ENCODE measurements at places on chromosomes 2 and 18. TPM values are rescaled to one million over a fixed set of nuclear protein-coding genes. Genes with fewer than 3 reads are reported as not detected.

DNA sequence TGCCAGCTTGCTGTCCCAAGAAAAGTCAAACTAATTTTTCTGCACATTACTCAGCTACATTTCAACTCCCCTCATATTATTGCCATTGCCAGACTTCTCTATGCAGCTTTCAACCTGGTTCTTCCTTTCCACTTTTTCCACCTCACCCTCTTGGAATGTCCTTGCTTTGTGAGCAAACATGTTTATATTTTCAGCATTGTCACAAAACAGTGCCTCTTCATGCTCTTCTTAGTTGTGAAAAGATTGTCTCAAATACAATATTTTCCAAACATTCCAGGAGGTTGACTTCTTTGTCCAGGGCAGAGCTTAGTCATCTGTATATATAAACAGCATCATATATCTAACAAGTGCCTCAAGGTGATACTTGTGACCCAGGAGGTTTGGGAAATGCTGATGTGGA is 803.3 kb upstream of the CELF4 start:
- no peak for DNase-seq

Gene CAPN14
- total RNA-seq = not detected

Gene LRP2
- total RNA-seq = 12.2 TPM

DNA sequence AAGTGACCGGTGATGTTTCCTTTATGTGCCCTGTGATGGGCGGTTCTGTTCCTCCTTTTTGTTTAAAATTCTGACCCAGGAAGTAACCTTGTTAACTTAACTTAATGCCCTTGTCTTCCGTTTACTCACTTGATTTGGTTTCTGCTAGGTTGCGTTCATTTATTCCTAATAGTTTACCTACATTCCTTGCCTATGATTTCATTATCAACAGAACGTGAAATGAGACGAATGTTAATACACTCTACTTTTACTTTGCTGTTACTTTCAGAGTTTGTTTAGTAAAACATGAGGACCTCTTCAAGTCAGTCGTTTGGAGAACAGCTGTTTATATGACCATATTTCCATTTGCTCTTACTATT is 638 bp downstream of the CEP192 start:
- no peak for DNase-seq

- DNase-seq = no peak
These were observed 99.0 kb upstream of the COPS8 start for GRCh38 chr2:236986524-236987330.

- no peak for DNase-seq
These were observed 69.9 kb upstream of the MCFD2 start for GRCh38 chr2:46985512-46985911.

Gene SERPINB13
- total RNA-seq = not detected

DNA sequence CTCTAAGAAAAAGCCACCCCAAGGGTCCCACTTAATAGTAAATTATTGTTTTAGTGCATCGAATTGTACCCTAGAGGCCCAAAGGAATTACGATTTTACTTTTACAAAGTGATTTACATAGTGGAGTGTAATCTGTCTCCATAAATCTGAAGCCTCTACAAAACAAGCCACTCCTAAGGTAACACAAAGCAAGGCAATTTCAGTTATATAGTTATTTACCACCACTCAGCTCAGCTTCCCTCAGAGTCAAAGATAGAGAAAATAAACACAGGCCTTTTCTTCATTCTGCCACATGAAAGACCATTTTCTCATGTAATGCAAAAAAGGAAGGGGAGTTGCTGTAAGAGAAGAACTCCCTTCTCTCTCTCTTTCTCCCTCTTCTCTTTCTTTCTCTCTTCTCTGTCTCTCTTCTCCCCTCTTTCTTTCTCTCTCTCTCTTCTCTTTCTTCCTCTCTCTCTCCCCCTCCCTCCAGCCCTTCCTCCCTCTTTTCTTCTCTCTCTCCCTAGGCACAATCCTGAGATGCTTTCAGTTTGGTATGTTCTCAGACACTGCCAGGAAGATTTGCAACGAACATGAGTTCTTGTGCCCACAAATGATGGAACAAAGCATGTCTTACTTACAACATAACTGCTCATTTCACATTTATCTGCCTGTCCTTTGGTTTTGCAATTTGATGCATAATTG is 264.5 kb downstream of the BCL2 start:
- no peak for DNase-seq

DNA sequence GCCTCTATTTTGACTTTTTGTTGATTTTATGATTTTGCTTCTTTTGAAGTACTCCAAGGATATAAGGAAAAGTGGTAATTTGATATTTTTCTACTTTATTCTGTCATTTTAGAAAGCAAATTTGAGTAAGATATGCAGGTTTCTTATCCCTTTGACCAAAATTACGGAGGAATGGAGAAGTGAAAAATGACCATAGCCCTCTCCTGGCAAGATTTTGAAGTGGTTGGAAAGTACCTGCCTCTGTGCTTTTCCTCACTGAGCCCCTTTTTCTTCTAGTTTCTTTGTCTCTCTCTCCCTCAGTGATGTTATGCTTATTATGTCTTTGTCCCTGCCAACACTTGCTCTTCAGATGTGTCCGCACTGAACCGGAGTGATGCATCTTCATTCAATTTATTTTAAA is 898.1 kb downstream of the EPHA4 start:
- no peak for DNase-seq

- no peak for DNase-seq
These were observed 292.2 kb upstream of the CCDC68 start for GRCh38 chr18:55251254-55251971.

Gene SGPP2
- 15.3 TPM for total RNA-seq

- no peak for DNase-seq
These were observed 32.6 kb upstream of the SPAG16 start for GRCh38 chr2:213251618-213252017.

Gene ZNF397
- 18.5 TPM for total RNA-seq

GRCh38 chr2:70046534-70046933 is 40.7 kb upstream of the PCBP1 start:
- no peak for DNase-seq

- DNase-seq = no peak
These were observed 63.6 kb upstream of the CPO start for GRCh38 chr2:206875701-206876100.

DNA sequence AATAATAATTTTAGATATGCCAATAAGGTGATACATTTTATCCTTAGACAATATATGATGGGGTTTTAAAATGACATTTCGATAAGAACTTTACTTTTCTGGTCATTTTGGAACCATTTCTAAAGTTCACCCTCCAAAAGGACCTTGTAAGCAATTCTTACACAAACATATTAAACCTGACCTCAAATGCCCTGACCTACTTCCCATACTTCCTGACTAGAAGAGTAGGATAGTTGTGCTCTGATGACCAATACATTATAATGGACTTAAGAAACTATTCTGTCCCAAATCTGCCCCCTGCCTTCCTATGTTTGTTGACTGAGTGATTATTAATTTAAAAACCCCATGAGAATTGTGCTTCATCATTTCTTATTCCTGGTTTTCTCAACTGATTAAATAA is 24.6 kb downstream of the GCA start:
- no peak for DNase-seq

- DNase-seq = no peak
These were observed 27.5 kb downstream of the CDH20 start for GRCh38 chr18:61360404-61361383.

Gene RAD51AP2
- not detected for total RNA-seq

DNA sequence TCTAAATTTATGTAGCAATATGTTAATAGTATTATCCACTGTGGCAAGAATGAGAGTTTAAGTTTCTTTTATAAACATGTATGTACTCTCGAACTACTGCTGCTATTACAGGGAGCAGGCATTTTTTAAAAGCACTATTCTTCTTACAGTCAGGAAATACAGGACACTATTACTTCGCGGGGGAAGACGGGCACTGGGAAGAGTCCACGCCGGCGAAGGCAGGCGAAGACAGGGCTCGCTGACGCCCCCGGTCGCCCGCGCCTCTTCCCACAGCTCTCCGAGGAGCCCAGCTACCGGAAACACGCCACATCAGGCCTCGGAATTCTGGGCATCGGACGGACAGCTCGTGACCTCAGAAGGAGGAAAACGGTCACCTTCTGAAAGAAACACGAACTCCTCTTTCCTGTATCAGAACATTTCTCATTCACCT is 90.2 kb downstream of the FAM161A start:
- peak; percentile 50 for DNase-seq

Gene CROCC2
- not detected for total RNA-seq

DNA sequence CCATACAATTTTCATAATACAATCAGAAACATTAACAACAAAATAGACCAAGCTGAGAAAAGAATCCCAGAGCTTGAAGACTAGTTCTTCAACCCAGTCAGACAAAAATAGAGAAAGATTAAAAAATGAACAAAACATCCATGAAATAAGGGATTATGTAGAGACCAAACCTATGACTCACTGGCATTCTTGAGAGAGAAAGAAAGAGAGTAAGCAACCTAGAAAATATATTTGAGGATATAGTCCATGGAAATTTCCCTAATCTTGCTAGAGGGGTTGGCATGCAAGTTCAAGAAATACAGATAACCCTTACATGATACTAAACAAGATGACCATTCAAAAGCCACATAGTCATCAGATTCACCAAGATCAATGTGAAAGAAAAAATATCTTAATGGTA is 281.7 kb downstream of the CCDC85A start:
- DNase-seq = no peak

DNA sequence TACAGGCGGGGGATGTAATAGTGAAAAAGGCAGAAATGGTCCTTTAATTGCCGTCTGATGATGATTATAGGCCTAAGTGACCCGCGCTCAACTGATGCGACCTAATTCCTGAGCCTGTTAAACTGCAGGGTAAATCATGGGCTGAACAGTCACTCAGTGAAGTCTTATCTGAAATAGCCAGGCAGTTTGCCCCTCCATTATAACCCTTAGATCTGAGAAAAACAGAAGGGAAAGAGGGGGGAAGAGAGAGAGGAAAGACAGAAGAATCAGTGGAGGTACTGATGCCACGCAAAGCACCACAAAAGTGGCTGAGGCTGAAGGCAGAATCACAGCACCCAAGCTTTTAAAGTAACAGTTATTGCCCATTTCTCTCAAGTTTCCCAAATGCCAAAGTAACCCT is 73.1 kb upstream of the DNMT3A start:
- no peak for DNase-seq

DNA sequence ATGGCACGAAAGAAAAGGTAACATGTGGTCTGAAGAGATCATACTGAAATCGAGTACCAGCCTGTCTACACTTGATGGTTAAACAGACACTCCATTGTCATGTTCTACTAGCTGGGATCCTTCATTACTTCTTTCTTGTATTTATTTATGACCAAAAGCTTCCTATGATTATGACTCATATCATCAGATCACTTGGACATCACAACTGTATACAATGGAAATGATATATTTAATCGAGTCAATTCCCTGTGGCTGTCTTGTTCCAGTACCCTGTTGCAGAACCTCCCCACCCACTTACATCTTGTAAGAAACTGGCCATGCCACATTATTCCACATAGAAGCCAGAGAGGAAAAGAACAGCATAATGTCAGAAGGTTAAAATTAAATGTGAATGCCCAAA is 358.9 kb downstream of the ZEB2 start:
- no peak for DNase-seq

Gene CCDC195
- not detected for total RNA-seq

DNA sequence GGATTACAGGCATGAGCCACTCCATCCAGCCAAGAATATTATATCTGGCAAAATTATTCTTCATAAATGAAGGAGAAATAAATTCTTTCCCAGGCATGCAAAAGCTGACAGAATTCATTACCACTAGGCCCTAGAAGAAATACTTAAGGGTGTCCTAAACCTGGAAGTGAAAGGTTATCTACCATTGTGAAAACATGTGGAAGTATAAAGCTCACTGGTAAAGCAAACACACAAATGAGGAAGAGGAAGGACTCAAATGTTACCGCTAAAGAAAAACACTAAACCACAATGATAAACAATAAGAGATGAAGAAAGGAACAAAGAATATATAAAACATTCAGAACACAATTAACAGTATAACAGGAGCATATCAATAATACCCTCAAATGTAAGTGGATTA is 171.8 kb downstream of the CAMKMT start:
- DNase-seq = no peak

DNA sequence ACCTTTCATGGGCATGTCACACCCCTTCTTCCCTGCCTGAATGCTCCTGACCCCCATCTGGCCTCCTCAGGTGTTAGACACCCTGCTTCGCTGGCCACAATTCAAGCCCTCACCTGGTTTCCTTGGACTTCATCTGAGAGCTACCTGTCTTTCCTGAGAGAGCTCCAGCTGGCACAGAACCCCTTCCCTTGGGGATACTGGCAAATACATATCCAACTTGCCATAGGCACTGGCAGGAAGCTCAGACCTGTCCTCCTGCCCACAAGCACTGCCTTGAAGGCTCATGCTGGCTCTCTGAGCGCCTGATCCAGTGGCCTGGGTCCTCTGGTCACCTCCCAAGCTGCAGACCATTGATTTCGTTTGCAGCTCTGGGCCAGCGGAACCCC is 74.1 kb upstream of the MAP4K3 start:
- DNase-seq = no peak

GRCh38 chr2:216074380-216074779 is 7.2 kb downstream of the PECR start:
- DNase-seq = no peak

Gene STK11IP
- 22.4 TPM for total RNA-seq

GRCh38 chr2:12169721-12170120 is 423.3 kb downstream of the LPIN1 start:
- DNase-seq = peak; percentile 61

Gene BMP10
- total RNA-seq = not detected

DNA sequence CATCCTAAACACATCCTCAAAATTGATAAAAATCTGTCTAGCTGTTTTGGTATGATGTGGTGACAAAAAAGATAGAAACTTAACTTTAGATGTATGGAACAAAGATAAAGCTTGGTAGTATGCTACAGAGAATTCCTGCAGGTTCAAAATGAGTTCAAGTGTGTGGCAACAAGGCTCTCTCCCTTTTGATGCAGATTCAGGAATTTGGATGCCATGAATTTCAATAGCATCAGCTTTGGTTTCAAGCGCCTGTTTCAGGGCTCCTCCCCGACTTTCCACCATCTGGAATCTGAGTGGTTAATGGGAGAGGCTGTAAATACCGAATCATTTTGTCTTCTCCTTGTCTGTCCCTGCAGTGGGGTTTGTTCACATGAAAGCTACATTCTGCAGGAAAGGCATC is 180.6 kb downstream of the MTX2 start:
- no peak for DNase-seq

GRCh38 chr2:239930871-239931771 is 94.0 kb downstream of the NDUFA10 start:
- no peak for DNase-seq

DNA sequence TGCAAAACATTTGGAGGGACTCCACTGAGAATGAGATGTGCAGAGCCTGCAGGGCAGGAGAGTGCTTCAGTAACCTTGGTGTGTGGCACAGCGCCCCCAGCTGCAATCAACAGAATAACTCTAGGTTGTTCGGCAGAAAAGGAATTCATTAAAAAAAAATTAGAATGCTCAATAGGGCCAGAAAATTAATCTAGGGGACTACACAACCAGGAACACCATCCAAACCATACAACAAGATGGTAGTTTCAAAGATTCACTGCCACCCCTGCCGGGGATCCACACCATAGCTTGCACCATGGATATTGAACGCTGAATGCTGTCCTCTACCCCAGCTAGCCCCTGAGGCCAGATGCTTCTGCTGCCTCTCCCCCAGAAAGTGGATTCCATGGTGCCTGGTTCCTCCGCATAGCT is 50.1 kb downstream of the THUMPD2 start:
- DNase-seq = no peak

GRCh38 chr18:13191779-13192178 is 26.8 kb upstream of the LDLRAD4 start:
- no peak for DNase-seq

Gene PPM1G
- total RNA-seq = 54.2 TPM
